NCI-H2171 (cell line): ENCODE measurements at places on chromosomes 6 and 20.

GRCh38 chr6:3304500-3305215 lies 45.9 kb downstream of the PSMG4 start:
- no peak for DNase-seq

GRCh38 chr6:63389191-63389844 lies 69.5 kb upstream of the LGSN start:
- no peak for DNase-seq

DNA sequence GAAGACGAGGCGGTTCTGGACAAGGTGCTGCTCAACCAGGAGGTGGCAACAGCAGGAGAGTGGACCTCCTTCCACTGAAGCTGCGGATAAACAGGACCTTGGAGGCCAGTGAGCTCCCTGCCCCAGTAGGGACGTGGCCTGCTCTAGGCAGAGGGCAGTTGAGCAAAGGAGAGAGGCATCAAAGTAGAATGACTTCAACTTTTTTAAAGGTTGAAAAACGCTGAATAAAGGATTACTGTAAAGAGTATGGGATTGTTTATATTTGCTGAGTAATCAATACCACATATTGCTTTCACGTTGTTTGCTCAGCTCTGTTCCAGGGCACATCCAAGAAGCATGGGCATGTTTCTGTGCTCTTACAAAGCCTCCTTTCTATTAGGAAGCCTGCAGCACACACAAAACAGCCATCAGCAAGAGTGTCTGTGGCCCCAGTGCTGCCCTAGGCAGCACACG lies 48.1 kb downstream of the ERMARD start:
- DNase-seq: no peak

DNA sequence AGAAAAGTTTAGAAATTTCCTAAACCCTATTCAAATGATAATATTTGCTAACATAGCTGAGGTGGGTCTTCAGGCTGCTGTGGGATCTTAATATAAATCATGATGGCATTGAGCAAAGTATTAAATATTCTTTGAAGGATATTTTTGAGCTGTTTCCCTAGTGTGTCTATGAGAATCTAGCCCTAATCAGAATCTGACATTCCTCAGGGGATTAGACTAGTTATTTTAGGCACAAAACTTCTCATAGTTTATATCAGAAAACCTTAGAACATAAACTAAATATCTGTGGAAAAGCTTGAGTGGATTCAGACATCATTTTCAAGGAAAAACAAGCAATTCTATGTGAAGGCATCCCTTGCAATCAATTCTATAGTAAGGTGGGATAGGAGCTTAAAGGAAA lies 594.5 kb downstream of the RFPL4B start:
- no peak for DNase-seq

DNA sequence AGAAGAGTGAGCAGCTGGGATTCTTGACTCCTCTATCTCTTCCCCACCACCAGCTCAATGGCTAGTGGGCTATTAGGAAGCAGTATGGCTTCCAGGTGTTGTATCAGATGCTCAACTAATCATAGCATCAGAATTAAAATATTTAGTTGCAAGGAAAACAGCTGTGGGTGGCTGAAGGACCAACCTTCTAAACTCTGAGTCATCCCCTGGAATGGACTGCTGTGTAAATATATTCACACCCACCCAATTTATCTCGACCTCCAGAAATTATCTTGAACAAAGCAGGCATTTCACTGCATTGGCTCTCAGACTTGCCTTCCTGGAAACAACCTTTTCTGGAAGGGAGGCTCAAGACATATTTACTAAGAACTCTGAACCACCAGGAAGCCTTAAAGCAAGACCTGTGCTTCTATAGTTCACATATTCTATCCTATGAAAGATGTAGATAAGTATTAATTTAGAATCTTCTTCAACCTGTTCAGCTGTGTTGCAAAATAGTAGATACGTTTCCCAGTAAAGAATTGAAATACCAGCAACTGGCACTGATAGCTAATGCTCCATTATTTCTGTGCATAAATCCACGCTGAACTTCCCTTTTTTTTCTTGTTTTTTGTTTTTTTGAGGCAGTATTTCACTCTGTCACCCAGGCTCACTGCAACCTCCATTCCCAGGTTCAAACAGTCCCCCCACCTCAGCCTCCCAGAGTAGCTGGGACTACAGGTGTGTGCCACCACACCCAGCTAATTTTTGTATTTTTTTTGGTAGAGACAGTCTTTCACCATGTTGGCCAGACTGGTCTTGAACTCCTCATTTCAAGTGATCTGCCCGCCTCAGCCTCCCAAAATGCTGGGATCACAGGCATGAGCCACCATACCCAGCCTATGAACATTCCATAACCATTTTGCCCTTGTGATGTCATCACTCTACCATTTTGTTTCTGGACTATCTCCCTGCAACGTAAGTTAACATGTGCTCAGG lies 56.9 kb upstream of the CD2AP start:
- no peak for DNase-seq

- no peak for DNase-seq
Observed at GRCh38 chr6:9612489-9612888, 802.4 kb downstream of the TFAP2A start.

- DNase-seq: no peak
Observed at GRCh38 chr6:48068278-48069251, 42.4 kb downstream of the PTCHD4 start.

DNA sequence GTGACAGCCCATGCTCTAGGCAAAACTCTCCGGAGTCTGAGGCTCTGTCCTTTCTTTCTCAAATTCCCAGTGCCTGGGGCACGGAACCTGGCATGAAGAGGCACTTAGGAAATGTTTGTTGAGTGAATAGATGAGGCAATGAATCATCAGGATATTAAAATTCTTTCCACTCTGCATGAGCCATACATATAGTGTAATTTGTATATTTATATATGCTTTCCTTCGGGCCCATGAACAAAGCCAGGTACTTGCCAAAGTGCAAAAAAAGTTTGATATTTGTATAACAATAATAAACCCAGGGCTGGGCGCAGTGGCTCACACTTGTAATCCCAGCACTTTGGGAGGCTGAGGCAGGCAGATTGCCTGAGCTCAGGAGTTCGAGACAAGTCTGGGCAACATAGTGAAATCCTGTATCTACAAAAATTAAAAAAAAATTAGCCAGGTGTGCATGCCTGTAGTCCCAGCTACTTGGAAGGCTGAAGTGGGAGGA lies 212.3 kb upstream of the ZNF217 start:
- no peak for DNase-seq

- DNase-seq: no peak
Observed at GRCh38 chr6:169972101-169972651, 220.8 kb downstream of the ERMARD start.

DNA sequence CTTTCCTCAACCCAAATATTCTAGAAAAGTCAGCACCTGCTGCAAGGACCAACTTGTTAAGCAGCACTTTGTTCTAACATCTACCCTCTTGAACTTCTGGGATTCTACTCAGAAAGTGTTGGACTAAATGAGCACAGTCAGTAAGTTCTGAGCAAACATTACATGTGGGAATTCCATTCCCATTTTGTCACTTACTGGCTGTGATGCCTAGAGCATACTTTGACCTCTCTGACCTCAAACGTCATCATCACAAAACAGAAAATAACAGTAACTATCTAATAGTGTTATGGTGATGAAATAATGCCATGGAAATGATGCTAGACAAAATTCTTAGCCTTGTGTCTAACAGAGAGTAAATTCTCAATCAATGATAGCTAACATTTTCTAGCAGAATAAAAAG lies 829.4 kb downstream of the EPHA7 start:
- no peak for DNase-seq

DNA sequence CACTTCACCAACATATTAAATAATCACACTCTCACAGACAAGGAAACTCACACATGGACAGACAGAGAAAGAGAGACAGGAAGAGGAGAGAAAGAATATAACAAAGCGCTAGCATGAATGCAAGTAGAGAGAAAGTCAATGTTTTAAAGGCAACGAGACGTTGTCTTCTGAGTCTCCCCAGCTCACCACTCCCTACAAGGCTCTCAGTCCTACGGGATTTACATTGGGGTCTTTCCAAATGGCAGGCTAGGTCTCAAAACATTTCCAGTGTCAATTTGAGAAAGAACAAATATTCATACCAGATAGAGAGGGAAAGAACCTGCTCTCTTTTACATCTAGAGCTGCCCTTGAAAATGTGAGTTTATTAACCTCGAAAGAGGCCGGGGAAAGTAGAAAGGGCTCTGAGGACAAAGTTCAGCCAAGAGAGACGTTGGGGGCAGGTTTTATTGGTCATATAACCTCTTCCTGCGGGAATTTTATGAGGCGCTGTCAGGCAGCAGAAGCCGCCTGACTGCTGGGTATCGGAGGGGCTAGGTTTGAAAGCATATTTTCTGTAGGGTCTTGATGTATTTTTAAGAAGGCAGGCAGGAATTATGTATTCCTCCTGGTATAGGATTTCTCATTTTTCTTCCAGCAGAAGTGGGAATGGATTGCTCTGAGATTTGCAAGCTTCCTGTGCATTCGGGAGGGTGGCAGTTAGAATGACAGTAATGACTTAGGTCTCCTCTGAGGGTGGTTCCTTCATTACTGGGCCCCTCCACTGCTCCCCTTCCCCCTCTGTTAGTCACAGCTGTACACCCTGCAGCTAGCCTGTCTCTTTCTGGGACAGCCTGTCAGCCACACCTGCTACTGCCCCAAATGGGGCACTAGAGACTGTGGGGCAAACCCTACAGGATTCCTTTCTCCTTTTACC lies 34.4 kb upstream of the KIF16B start:
- DNase-seq: no peak

DNA sequence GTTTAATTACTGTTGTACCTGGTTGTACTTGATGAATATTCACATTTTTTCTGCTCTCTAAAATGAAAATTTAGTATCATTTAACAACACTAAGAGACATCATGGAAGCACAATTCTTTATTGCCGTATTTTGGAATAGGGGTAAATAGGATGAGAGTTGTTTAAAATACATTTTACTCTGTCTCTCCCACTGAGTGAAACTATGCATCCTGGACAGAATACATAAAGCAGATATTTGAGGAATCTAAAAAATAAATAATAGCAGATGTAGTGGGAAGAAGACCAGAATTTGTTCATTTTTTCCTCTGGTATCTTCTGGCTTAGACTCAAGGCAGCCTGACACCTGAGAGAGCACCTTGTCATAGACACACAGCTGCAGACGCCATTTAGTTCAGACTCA lies 119.1 kb upstream of the AHI1 start:
- DNase-seq: no peak

- no peak for DNase-seq
Observed at GRCh38 chr6:28303570-28303969, 22.2 kb downstream of the PGBD1 start.

- no peak for DNase-seq
Observed at GRCh38 chr20:37833221-37833896, 69.6 kb upstream of the VSTM2L start.

DNA sequence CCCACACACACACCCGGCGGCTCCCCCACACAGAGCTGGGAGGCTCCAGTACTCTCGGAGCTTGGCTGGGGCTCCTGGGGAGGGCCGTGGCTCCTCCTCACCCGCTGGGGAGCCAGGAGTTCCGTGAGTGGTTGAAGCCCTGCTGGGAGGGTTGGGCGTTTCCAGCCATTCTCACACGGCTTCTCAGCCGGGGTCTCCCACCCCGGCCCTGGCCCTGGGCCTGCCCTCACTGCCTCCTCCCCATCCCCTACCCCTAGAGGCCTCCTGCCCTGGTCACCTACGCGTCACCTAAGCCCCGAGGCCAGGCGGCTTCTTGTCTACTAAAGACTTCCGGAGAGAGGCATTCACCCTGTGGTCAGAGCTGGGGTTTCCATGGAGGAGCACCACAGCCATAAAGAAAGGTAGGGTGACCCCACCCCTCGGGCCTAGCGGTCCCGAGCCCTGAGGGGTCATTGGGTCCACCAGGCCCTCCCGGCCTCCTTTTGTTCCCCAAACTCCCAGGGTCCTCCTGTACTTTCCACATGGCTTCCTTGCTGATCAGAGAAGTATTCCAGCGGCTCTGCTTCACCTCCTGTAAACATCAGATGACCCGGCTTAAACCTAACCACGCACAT lies 99.3 kb downstream of the TTLL2 start:
- no peak for DNase-seq

GRCh38 chr6:166955121-166955864 lies 1.1 kb downstream of the RNASET2 start:
- DNase-seq: no peak

GRCh38 chr20:21719592-21720214 lies 14.2 kb downstream of the PAX1 start:
- DNase-seq: peak; percentile 16

DNA sequence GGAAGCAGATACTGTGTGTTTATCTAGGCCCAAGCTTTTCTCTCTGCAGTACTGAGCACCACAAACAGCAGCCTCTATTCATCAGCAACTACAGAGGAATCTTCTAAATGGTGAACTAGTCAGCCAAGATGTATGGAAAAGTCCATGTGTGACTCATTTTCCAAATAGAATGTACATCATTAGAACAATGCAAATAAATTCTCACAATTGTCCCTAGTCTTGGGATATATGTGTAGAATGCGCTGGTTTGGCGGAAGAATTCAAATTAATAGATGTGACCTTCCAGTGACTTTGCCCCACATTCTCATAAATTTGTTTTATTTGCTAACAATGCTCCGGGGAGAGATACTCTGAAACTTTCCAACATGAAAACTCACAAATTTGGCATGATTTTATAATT lies 436.2 kb downstream of the CBLN4 start:
- no peak for DNase-seq

- DNase-seq: no peak
Observed at GRCh38 chr6:105920071-105920470, 166.1 kb upstream of the PRDM1 start.

DNA sequence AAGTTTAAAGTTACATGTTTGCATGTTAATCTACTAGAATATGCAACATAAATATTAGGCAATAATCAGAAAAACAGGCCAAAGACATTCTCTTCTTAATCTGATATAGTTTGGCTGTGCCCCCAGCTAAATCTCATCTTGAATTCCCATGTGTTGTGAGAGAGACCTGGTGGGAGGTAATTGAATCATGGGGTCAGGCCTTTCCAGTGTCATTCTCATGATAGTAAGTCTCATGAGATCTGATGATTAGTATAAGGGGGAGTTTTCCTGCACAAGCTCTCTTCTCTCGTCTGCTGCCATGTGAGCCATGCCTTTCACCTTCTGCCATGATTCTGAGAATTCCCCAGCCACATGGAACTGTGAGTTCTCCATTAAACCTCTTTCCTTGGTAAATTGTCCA lies 1241.7 kb upstream of the ADGRB3 start:
- no peak for DNase-seq

DNA sequence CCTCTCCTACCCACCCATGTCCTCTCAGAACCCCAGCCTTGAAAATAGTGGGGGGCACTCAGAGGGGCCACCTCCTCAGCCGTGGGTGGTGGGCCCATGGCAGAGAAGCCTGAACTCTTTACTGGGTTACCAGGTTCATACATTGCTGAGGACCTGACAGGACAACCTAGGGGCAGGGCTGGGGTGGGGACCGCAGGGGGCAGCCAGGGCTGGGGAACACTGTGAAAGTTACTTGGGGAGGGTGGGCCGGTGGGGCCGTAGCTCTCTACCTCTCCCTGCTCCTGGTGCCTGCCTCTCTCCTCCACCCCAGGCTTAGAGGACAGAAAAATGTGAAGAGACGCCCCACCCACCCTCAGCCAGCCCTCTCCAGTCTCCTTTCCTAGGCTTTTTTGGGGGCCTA lies 15.4 kb downstream of the MDFI start:
- DNase-seq: no peak
